ENCODE measurements at places on chromosomes 7 and 10.

DNA sequence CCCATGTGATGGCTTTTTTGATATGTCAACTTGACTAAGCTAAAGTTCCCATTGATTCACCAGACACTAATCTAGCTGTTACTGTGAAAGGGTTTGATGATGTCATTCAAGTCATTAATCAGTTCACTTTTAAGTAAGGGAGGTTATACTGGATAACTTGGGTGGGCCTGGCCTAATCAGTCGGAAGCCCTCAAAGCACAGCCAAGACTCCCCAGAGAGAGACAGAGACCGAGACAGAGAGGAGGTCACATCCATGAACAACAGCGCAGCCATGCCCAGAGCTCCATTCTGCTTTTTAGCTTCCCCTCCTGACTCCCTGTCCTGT, 103.4 kb downstream of the TRIL start:
- no peak for DNase-seq

DNA sequence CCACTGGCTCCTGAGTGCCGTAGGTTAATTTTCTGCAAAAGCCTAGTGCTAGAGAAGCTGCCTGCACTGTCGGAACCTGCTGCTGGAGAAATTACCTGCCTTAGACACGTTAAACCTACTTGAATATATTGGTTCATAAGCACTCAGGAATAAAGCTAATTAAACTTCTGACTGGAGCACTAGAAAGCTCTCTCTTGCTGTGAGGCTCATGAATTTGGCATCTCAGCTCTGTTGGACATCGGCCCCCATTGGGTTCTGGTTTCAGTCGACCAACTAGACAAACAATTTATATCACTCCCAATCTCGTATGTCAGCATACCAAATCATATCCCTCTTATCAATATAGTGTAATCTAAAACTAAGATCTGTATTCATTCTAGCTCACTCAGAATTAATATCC, 52.4 kb upstream of the SEMA3C start:
- DNase-seq = no peak

GRCh38 chr7:116517626-116518025, 7.2 kb upstream of the CAV1 start:
- no peak for DNase-seq

DNA sequence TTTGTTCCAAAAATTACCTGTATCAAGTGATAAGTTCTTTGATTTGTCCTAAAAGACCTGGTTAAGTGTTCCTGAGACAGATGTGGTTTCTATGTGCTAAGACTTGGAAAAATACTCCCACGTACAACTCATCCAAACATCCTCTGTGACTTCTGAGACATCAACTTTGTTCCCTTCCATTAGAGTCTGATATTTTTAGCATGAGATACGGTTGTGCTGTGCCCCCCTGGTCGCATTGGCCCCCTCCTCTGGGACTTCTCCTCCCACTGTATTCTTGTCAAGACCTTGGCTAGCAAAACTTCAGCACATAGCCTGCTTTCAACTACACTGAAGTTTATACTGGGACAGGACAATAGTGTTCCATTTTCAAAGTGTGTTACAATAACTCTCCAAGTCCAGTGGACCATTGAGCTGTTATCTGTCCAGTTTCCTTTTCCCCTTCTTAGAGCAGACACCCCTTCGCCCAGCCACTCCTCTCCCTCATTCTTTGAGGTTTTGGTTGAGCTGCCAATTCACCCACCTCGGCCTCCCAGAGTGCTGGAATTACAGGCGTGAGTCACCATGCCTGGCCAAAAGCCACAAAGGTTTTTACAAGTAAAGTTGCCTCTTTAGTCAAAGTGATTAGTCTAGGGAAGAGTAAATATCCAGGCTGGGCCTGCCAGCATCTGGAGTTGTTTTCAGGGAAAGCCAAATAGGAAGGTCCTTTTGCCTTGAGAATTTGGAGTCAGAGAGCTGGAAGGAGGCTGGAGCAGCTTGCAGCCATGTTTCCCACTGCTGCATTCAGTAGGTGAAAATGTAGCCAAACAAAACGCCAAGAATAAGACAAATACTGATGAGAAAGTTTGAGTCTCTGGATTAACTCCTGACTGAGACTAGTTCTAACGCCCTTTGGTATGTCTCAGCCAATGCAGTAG, 17.8 kb upstream of the PDLIM1 start:
- DNase-seq = no peak
